Activated T-cell treated with anti-CD3 and anti-CD28 coated beads, Interleukin-2, amount 50 U/mL, for 72 hours (primary cell): ENCODE measurements at places on chromosomes 4 and X.

DNA sequence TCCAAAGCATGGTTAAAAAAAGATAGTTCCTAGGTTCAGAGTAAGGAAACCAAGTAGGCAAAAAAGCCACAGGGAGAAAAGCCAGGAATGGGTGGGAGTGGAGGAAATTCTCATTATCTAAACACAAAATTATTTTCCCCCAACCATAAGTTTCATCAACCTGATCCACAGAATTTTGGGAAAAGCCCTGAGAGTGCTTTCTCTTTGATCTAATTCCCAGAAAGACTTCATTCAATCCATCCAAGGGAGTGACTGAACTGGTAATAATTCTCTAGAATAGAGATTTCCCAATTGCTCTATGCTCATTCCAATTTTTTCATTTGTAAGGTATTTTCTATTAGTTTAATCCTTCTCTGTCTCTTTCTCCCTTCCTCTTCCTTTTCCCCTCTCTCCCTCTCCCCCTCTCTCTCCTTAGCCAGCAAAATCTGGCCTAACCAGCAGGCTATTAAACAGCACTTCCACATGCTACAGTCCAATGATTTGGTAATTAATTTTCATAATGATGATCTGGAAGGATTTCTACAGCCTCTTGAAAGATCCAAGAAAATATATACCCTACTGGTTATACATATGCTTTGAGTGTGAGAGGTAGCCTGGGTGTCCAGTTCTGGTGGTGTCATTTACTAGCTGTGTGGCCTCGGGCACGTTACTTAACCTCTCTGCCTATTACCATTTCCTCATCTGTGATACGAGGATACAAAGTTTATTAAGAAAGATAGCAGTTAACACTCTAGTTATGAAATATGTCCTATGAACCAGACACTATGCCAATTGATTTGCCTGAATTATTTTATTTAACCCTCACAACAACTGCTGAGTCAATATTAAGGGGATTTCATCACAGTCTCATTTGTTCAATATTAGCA lies 251.5 kb upstream of the RASGEF1B start:
- no peak for DNase-seq

DNA sequence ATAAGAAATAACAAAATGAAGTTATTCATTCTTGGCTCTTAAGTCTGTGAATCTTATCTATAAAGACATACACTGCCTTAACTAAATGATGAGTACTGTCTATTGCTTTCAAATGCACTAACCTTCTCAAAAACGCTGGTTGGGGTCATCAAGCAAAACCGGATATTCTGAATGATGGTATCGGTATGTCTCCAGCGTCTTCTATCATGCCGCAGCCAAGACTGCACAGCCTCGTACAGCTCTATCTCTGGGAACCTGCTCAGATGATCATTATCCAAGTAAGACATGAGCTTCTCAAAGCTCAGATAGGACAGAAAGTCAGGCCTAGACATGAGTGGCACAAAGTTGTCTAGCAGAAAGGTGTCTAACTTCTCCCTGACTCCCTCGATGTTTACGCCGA lies 21.1 kb downstream of the KLHL15 start:
- DNase-seq, result no peak

GRCh38 chrX:67334323-67334722 lies 209.5 kb upstream of the AR start:
- DNase-seq, result no peak

GRCh38 chr4:78370631-78371372 lies 180.8 kb upstream of the ANXA3 start:
- DNase-seq, result no peak

- DNase-seq, result no peak
Measured at GRCh38 chr4:30939069-30939468, 218.9 kb downstream of the PCDH7 start.

- no peak for DNase-seq
Measured at GRCh38 chrX:69138512-69138911, 26.7 kb downstream of the PJA1 start.

- DNase-seq, result no peak
Measured at GRCh38 chrX:136115904-136116297, 31.4 kb upstream of the FHL1 start.

DNA sequence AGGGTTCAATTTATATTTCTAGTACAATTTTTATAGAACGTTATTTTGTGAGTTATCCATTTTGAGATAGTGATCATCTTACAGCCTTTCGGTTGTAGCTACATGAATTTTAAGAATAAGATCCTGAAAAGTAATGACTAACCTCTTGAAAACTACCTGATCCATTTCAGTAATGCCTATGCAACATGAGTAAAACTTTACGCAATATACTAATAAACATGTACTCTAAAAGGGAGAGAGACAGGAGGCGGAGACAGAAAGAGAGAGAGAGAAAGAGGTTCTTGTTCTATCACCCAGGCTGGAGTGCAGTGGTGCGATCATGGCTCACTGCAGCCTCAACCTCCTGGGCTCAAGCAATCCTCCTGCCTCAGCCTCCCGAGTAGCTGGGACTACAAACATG lies 816.1 kb downstream of the CCSER1 start:
- DNase-seq, result no peak

DNA sequence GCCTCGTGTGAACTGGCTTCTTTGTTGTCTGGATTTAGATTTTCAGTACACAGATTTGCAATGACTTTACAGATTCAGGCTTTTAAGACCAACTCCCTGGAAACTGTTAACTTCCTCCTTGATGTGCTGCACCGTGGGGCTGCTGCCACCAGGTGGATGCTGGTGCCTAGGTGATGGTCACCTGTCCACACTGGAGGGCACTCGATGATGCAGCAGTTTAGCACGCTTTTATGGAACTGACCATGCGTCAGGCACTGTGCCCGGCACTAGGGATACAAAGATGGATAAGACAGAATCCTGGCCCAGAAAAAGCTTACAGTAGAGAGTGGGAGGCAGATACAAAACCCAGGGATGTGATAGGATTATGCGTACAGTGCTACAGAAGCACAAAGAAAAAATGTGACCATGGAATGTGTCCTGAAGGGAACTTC lies 180.7 kb downstream of the CEP135 start:
- peak; percentile 16 for DNase-seq

- DNase-seq, result no peak
Measured at GRCh38 chr4:21011106-21011505, 310.8 kb downstream of the PACRGL start.

GRCh38 chrX:149487292-149487691 lies 17.8 kb downstream of the IDS start:
- DNase-seq, result peak; percentile 18

- no peak for DNase-seq
Measured at GRCh38 chr4:7842384-7843279, 97.0 kb downstream of the AFAP1 start.

DNA sequence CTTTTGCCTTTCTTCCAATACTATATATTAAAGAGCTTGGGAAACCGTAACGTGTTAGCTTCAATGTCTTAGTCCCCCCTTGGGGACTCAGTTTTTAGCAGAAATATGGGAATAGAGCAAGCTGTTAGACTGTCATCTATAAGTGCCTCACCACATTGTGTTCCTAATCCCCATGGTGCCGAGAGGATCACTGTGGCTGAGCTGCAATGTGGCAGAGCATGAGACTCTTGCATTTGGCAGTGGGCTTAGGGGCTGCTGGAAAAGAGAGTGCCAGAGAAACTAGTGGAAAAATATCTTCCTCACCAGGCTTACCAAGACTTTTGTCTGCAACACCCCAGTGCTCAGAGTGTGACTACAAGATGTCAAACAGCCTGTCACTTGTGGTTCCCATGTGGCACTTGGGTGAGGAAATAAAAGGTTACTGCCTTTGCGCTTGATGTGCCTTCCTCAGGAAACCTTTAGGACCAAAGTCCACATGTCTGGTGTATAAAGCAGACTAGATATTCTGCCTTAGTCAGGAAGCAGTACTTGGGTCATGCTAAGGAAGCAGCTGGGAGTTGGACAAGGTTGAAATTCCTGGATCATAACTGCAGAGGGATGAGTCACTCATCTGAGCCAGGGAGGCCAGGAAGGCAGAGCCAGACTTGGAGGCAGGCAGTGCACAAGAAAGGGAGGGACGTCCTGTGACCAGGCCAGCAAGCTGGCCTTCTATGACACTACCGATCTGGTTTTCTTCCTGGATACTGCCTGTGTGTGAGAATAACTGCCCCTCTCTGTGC lies 9.7 kb upstream of the MAGEA4 start:
- no peak for DNase-seq
